ENCODE measurements at places on chromosomes 4 and X.
A peak's percentile ranks its signal among the peaks of the same experiment; 100 is the strongest.

DNA sequence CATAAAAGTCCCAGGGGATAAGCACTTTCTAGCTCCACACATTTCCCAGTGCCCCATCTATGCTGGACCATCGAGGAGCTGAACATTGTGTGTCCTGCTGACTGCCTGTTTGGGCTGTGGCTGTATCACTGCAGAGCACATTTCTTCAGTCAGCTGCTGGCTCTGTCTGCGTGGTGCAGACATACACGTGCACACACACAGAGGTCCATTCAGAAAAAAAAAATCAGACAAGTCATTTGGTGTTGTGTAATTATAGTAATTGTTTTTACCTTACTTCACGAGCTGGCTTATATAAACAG, 1.1 kb upstream of the PDLIM3 start:
- DNase-seq = peak; percentile 33

GRCh38 chrX:46595084-46595483, 21.5 kb downstream of the CHST7 start:
- DNase-seq = no peak

DNA sequence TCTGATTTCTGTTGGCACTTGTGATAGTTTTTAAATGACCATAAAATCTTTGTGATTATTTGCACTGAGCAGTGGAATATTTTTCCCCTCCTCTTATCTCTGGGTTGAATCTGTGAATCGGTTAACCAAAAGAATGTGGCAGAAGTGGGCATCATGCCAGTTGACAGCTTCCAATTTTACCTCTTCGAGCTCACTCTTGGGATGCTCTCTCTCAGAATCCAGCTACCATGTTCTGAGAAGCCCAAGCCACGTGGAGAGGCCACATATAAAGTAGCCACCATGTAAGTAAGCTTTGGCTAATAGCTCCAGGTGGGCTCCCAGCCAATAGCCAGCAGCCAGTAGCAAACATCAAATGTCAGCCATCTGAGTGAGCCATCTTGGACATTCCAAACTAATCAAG, 12.9 kb upstream of the WDR19 start:
- DNase-seq = no peak

DNA sequence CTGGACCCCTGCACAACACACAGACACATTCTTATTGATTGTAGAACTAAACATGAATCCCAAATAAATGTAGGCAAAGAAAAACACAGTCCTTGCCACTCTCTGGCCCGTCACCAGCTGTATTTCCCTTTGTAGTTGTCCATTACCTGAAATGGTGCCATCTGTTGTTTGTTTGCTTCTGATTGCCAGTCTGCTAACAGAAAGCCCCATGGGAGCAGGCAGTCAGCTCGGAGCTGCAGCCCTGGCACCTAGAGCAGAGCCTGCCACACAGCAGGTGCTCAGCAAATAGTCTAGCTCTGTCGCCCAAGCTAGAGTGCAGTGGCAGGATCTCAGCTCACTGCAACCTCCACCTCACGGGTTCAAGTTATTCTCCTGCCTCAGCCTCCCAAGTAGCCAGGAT, 28.9 kb downstream of the CPLX1 start:
- no peak for DNase-seq

DNA sequence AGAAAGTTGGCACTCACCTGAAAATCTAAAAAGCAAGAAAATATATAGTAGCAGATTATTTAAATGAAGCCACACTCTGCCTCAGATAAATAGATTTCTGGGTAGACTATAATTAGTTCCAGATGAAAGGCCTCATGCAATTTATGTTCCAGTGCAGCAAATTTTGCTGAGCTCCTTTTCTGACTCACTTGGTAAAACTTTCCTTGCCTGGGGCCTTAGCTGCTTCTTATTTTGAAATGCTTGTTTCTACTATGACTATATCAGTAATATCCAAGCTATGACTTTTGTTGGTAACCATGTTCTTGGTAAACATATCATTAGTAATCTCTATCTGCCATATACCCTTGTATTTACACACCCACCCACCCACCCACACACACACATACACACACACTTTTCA, 961.8 kb downstream of the SH3BGRL start:
- DNase-seq = no peak

GRCh38 chr4:26879805-26880204, 19.2 kb downstream of the STIM2 start:
- no peak for DNase-seq

- no peak for DNase-seq
These were observed 517.4 kb downstream of the RPA4 start for GRCh38 chrX:97401154-97401553.

DNA sequence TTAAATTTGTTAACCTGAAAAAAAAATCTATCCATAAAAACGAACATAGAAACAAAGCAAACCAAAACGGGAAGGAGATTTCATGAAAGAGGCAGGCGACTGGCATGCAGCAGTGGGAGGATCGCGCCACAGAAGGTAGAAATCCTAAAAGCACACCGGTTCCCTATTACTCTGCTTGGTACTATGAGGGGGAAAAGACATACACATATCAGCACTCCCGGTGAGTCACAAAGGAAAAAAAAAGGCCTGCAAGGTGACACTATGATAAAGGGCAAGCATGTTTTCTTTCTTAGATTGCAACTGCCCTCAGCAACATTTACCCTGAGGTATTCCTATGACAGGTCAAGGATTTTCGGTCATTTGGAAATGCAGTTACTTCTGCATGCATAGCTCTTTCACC, 60.6 kb upstream of the NAP1L5 start:
- no peak for DNase-seq

DNA sequence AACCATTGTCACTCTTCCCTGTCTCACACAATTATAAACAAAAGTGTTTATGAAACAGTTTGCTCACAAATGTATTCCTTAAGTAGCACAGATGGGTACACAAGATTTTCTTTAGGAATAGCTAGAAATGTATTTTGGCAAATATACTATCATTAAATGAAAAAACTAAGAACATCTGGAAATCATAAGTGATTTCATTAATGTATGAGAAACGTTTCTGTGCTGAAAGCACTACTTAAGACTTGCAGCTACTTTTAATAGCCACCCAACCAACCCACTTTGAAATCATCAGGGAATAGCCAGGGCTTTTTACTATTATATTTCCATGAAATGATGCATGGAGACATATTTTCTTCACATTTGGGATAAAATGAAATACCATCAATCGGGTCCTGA, 62.3 kb upstream of the NAP1L5 start:
- DNase-seq = no peak

DNA sequence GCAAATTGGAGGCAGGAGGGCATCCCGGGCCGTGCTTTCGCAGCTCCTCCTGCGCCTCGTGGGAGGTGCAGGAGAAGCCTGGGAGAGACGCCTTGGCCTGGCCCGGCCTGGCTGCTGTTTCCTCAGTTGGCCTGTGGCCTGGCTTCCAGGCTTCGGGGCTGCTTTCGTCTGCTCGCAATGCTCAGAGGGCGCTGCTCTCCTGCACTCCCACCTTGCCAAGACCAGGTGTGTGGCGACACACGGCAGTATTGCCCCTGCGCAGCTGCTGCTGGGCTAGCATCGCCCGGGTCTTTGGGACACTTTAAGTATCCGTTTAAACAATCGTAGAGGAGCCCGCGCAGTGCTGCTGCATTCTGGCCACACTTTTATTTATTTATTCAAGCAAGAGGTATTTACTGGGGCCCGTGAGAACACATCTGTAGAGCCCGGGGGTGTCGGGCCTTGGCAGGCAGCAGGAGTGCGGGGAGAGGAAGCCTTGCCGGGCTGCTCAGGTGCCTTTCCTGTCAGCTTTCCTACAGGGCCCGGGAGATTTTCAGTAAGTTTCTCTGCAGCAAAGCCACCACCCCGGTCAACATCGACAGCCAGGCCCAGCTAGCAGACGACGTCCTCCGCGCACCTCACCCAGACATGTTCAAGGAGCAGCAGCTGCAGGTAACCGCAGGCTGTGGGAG, 26.2 kb upstream of the HGFAC start:
- DNase-seq = no peak

GRCh38 chrX:34879886-34880285, 62.7 kb upstream of the FAM47B start:
- no peak for DNase-seq

- DNase-seq = no peak
These were observed 265.3 kb downstream of the HNRNPD start for GRCh38 chr4:82108506-82108905.

GRCh38 chrX:77795124-77795523, 9.1 kb upstream of the ATRX start:
- no peak for DNase-seq

DNA sequence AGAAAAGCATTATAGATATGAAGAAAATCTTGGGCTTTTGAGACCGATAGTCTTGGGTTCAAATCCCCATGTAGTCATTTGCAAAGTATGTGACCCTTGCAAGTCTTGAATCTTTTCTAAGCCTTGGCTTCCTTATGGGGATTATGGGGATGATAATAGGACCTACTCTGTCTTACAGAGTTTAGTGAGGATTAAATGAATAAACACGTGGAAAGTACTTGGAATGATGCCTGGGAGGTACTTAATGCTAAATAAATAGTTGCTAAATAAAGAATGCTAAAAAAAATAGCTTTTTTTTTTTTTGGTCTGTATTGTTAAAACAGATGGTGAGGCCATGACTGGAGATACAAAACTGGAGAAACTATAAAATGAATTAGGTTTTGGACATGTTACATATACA, 292.7 kb downstream of the GPAT3 start:
- DNase-seq = no peak

GRCh38 chr4:163384434-163384833, 40.7 kb downstream of the NPY5R start:
- no peak for DNase-seq

DNA sequence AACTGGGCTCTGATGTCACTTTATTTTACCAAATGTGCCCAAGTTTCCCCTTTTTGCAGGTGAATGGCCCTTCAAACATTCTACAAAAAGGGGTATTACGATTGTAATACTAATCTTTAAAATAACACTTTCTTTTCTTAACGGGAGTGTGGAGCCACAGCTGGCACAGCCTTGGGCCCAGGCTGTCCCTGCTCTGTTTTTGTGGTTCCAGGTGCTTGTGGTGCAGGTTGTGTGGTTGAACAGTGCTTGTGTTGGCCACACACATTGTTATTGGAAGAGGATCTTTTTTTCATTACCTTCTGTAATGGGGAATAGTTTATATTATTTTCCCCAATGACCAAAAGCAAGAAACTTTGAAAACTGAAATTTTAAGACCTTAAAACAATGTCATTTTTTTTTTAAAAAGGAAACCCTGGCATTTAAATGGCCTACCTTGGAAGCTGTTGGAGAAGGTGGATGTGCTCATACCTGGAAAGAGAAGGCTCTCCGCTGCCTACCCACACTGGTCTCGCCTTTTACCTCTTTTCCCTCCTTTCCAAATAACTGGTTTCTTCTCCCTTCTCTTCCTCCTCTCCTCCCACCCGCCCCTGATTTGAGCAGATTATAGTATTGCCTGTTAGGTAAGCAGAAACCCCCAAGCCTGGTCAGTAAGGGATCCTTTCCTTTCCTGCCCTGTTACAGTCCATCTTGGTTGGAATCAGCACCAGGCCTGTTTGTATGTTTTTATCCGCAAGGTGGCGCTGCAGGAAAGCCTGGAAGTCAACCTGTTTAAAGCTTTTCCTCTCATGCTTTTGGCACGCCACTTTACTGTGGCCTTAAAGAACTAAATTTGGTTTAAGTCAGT, 28.6 kb downstream of the HADH start:
- DNase-seq = peak; percentile 72

GRCh38 chr4:127555106-127555505, 77.7 kb upstream of the INTU start:
- DNase-seq = no peak

- no peak for DNase-seq
These were observed 18.3 kb upstream of the MSL3 start for GRCh38 chrX:11739776-11740175.

GRCh38 chr4:86493460-86493859, 100.7 kb upstream of the PTPN13 start:
- no peak for DNase-seq

DNA sequence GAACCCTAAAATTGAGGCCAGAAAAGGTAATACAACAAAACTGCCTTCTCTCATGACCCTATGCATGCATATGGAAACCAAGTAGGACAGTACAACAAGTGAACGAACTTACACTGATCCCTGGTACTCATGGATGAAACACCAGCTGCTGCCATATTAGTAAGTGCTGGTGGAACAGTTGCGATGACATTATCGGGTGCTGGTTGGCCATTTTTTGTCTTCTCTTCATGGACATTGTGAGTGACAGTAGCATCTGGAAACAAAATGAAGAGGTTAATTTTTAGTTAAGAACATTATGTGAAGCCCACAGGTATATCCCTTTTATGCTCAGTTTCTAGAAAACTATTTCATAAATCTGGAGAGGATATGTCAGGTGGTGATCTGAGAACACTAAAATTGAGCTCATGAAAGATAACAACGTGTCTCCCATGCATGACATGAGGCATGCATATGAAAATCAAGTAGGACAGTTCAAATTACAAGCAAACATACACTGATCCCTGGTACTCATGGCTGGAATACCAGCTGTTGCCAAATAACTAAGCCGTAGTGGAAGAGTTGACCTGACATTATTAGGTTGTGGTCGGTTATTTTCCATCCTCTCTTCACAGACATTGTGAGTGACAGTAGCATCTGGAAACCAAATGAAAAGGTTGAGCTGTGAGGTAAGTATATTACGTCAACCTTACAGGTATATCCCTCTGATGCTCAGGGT, 74.2 kb upstream of the CT45A1 start:
- no peak for DNase-seq

DNA sequence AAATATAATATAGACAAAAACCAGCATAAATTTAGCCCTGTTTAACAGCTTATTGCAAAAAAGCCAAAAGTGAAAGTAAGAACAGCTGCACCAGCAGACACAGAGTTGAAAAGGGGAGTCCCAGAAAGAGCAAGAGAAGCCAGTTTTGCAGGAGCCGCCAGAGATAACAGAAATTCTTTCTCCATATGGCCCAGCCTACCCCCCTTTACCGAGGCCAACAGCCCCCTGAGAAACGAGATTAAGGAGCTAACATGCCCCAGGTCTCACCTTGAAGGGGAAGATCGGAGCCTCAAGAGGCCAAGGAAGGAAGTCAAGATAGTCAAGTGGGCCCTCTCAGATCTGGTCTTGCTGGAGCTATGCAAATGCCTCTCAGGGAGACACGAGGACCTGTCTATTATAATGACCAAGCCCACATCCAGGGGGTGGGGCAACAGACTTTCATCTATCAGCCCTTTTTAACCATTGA, 4.8 kb downstream of the ACOX3 start:
- DNase-seq = no peak

- no peak for DNase-seq
These were observed 4.5 kb upstream of the GBA3 start for GRCh38 chr4:22688236-22688635.

GRCh38 chr4:11505221-11505971, 76.7 kb upstream of the HS3ST1 start:
- DNase-seq = no peak

- peak; percentile 0 for DNase-seq
These were observed 550.0 kb downstream of the STPG2 start for GRCh38 chr4:97593248-97593647.

GRCh38 chr4:68407868-68408190, 39.4 kb upstream of the TMPRSS11E start:
- DNase-seq = no peak

Data from SK-N-SH (cell line).